ENCODE measurements at places on chromosomes 11 and 22. TPM values are rescaled to one million over a fixed set of nuclear protein-coding genes. Genes with fewer than 3 reads are reported as not detected.

PDE3B gene
- not detected for polyA plus RNA-seq

CARD18 gene
- 11.5 TPM for polyA plus RNA-seq

FAM227A gene
- polyA plus RNA-seq = 0.54 TPM

NPTXR gene
- polyA plus RNA-seq = 0.14 TPM

ARHGAP42 gene
- polyA plus RNA-seq = 3.3 TPM

APOL5 gene
- polyA plus RNA-seq = not detected

CARD10 gene
- 40.1 TPM for polyA plus RNA-seq

DNA sequence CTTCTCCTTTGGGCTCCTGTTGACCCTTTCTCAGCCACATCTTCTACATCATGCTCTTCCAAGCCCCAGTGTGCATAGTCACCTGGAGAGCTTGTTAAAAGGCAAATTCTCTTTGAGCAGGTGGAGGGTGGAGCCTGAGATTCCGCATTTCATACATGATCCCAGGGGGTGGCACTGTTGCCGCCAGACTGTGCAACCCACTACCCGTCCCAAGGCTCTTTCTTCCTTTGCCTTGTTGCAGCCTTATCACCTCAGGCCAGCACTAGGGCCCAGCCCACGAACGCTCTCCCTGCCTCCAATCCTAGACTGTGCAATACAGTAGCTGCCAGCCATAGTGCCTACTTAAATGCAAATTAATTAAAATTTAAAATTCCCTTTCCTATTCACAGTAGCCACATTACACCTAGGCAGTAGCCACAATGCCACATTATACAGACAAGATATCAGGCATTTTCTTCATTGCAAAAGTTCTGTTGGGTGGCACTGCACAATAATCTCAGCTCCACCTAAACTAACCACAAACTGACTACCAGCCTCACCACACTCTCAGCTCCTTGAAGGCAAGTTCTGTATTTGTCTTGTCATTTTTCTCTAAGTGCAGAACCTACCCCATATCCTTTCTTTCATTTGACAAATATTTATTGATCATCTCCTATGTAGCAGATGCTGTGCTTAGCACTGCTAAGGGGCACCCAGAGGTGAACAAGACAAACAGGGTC, 4.6 kb upstream of the KCNJ5 start:
- H3K36me3 ChIP-seq = no peaks in the 10 kb centered on the region
- H3K27me3 ChIP-seq = peaks cover 12% of the 10 kb centered on the region
- DNase-seq = no peak
- H3K4me3 ChIP-seq = no peak overlapping the region
- H3K27ac ChIP-seq = no peak overlapping the region

- peaks cover 6% of the 10 kb centered on the region for H3K36me3 ChIP-seq
- no peak for DNase-seq
- peak overlapping the region; percentile 37 for H3K27ac ChIP-seq
- H3K4me1 ChIP-seq = peaks cover 16% of the 10 kb centered on the region
These were observed 105.6 kb downstream of the ATXN10 start for GRCh38 chr22:45777046-45777851.

- peaks cover 14% of the 10 kb centered on the region for H3K4me1 ChIP-seq
- DNase-seq = no peak
- no peaks in the 10 kb centered on the region for H3K27me3 ChIP-seq
- no peak overlapping the region for H3K4me3 ChIP-seq
These were observed 20.3 kb downstream of the MMP20 start for GRCh38 chr11:102604875-102605274.

DNA sequence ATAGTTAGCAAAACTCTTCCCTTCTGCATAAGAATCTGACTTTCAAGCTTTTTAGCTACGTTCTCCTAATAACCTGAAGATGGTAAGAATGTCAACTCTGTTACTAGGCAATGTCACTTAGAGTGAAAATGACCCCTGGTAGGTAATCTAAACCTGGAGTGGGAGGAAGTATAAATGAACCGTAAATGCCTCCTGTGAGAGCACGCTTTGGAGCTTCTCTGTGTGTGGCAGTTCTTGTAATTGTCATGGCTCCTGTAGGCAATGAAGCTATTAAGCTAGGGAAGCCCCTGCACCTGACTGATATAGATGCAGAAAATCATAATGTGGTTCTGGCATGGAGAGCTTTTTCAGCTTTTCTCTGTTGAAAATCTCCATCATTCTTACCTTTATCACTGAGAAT, 29.4 kb downstream of the CALCA start:
- no peaks in the 10 kb centered on the region for H3K27me3 ChIP-seq
- no peak overlapping the region for H3K4me3 ChIP-seq
- no peaks in the 10 kb centered on the region for H3K36me3 ChIP-seq

DNA sequence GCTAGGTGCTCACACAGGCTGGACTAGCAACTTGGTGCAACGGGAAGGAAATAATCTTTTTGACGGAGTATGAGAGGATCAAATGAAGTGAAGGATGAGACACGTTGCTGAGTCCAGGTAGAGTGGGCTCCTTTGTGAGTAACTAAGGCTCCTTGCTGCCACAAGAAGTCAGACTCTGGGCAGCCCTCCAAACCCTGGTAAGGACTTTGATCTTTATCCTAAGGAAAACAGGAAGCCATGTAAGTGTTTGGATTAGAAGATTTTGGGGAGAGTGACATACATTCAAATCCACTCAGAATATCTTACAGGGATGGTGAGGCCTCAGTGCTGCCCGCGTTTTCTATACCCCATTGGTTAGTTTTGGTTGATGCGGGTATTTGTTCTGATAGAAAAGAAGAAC, 155.9 kb upstream of the RAG2 start:
- no peak overlapping the region for H3K4me3 ChIP-seq
- H3K27me3 ChIP-seq = no peaks in the 10 kb centered on the region
- H3K36me3 ChIP-seq = no peaks in the 10 kb centered on the region
- no peak overlapping the region for H3K27ac ChIP-seq
- peaks cover 5% of the 10 kb centered on the region for H3K4me1 ChIP-seq

- H3K27ac ChIP-seq = peak overlapping the region; percentile 66
- H3K4me1 ChIP-seq = peaks cover 12% of the 10 kb centered on the region
- DNase-seq = no peak
- peaks cover 30% of the 10 kb centered on the region for H3K36me3 ChIP-seq
- H3K4me3 ChIP-seq = peak overlapping the region; percentile 82
- H3K27me3 ChIP-seq = no peaks in the 10 kb centered on the region
These were observed 1.3 kb downstream of the PPP1CA start for GRCh38 chr11:67400251-67400941.

- H3K4me3 ChIP-seq = no peak overlapping the region
- DNase-seq = no peak
- H3K27ac ChIP-seq = no peak overlapping the region
These were observed 19.8 kb downstream of the CAT start for GRCh38 chr11:34458525-34458924.

DNA sequence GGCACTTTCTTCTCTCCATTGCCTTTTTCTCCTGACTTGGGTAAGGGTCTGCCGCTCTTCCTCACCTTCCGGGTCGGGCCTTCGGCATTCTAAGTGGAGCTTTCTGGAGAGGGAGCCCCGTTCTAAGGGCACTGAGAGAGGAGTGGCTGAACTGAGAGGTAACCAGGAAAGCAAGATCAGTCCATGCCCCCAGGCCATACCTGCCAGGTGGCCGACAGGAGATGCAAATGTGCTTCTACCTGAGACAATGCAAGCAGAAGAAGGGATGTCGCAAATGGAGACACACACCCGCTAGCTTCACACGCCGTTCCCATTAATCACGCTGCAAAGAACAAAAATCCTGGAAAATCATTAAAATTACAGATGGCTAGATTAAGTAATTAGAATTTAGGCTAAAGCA, 156.4 kb upstream of the TBCEL start:
- H3K27ac ChIP-seq = no peak overlapping the region
- H3K4me1 ChIP-seq = no peaks in the 10 kb centered on the region

GRCh38 chr11:96015906-96016565, 92.1 kb upstream of the MTMR2 start:
- no peaks in the 10 kb centered on the region for H3K27me3 ChIP-seq
- H3K4me1 ChIP-seq = peaks cover 17% of the 10 kb centered on the region
- no peaks in the 10 kb centered on the region for H3K36me3 ChIP-seq
- no peak overlapping the region for H3K27ac ChIP-seq

DNA sequence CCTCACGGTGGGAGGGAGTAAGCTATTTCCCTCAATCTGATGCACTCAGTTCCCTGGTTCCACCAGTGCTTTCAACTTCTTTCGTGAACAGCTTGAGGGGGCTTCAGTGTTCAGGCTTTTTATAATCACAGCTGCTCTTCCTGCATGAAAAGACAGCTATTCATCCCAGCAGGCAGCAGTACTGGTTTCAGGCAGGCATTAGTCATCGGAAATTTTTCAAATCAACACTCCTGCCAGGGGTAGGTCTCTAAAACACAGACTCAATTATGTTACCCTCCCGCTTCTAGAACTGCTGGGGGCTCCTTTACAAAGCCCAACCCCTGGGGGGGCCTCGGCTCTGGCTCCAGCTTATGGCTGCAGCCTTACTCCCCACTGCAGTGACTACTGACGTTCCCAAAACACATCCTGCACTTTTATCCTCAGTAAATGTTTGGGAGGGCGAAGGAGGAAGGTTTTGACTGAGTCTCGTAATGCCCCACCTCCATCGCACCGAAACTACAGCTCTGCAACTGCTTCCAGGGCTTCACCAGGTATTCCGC, 5.8 kb downstream of the POLDIP3 start:
- peaks cover 28% of the 10 kb centered on the region for H3K4me1 ChIP-seq
- DNase-seq = no peak
- H3K4me3 ChIP-seq = peak overlapping the region; percentile 51
- H3K36me3 ChIP-seq = peaks cover 12% of the 10 kb centered on the region
- peak overlapping the region; percentile 79 for H3K27ac ChIP-seq
- no peaks in the 10 kb centered on the region for H3K27me3 ChIP-seq

DNA sequence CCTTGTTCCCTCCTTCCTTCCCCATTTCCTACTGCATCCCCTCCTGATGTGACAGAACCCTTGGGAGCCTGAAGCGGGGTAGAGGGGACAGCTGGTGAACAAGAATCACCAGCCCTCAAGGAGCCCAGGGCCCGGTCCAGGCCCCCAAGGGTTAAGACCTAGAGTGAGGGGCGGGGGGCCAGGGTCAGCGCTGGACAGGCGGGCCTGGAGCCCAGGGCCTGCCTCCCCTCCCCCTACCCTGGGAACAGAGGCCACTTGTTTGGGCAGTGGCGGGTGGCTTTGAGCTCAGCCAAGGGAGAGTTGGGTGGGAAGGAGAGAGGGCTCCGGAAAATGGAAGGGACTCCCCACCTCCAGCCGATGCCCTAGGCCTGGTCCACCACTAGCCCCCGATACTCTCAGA, 2.1 kb downstream of the ARAP1 start:
- no peak overlapping the region for H3K27ac ChIP-seq
- DNase-seq = no peak
- peaks cover 24% of the 10 kb centered on the region for H3K4me1 ChIP-seq
- no peaks in the 10 kb centered on the region for H3K27me3 ChIP-seq
- no peak overlapping the region for H3K4me3 ChIP-seq

- peak overlapping the region; percentile 15 for H3K27ac ChIP-seq
- H3K4me3 ChIP-seq = no peak overlapping the region
- no peaks in the 10 kb centered on the region for H3K36me3 ChIP-seq
- peaks cover 40% of the 10 kb centered on the region for H3K4me1 ChIP-seq
- H3K27me3 ChIP-seq = no peaks in the 10 kb centered on the region
These were observed 29.2 kb downstream of the PDGFB start for GRCh38 chr22:39215426-39216142.

DNA sequence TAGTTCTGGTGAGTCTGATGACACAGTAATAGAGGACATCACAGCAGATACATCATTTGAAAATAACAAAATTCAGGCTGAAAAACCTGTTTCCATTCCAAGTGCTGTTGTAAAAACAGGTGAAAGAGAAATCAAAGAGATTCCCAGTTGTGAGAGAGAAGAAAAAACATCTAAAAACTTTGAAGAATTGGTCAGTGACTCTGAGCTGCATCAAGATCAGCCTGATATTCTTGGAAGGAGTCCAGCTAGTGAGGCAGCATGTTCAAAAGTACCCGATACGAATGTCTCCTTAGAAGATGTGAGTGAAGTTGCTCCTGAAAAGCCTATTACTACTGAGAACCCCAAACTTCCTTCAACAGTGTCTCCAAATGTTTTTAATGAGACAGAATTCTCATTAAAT, 38.7 kb downstream of the RTN3 start:
- no peaks in the 10 kb centered on the region for H3K4me1 ChIP-seq
- H3K27me3 ChIP-seq = no peaks in the 10 kb centered on the region
- DNase-seq = no peak

- DNase-seq = no peak
- H3K36me3 ChIP-seq = no peaks in the 10 kb centered on the region
These were observed 47.5 kb upstream of the AQP11 start for GRCh38 chr11:77542296-77542695.

GRCh38 chr11:87263979-87264378, 226.2 kb downstream of the TMEM135 start:
- no peak for DNase-seq
- H3K27me3 ChIP-seq = no peaks in the 10 kb centered on the region
- H3K4me3 ChIP-seq = no peak overlapping the region
- H3K4me1 ChIP-seq = peaks cover 6% of the 10 kb centered on the region

- no peaks in the 10 kb centered on the region for H3K27me3 ChIP-seq
- H3K4me3 ChIP-seq = no peak overlapping the region
- no peak overlapping the region for H3K27ac ChIP-seq
- DNase-seq = no peak
- no peaks in the 10 kb centered on the region for H3K4me1 ChIP-seq
- no peaks in the 10 kb centered on the region for H3K36me3 ChIP-seq
These were observed 23.6 kb downstream of the PAMR1 start for GRCh38 chr11:35501776-35502175.

DNA sequence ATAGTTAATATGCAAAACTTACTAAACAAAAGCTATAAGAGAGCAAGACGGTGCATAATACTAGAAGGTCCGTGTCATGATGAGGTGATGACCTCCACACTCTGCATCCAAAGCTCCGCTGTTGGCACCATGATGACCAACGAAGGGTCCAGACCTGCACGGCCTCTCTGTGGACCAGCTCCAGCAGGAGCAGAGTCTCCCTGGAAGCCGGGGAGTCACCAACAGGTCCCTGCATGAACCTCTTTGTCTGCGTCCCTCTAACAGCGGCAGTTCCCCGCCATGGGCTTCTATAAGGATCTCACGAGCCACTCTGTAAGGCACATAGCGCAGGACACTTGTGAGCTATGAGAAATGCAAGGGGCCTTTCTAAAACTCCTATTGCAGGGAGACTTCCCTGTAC, 517.3 kb downstream of the BRD1 start:
- H3K36me3 ChIP-seq = no peaks in the 10 kb centered on the region
- H3K27ac ChIP-seq = no peak overlapping the region
- H3K27me3 ChIP-seq = no peaks in the 10 kb centered on the region
- H3K4me1 ChIP-seq = no peaks in the 10 kb centered on the region

DNA sequence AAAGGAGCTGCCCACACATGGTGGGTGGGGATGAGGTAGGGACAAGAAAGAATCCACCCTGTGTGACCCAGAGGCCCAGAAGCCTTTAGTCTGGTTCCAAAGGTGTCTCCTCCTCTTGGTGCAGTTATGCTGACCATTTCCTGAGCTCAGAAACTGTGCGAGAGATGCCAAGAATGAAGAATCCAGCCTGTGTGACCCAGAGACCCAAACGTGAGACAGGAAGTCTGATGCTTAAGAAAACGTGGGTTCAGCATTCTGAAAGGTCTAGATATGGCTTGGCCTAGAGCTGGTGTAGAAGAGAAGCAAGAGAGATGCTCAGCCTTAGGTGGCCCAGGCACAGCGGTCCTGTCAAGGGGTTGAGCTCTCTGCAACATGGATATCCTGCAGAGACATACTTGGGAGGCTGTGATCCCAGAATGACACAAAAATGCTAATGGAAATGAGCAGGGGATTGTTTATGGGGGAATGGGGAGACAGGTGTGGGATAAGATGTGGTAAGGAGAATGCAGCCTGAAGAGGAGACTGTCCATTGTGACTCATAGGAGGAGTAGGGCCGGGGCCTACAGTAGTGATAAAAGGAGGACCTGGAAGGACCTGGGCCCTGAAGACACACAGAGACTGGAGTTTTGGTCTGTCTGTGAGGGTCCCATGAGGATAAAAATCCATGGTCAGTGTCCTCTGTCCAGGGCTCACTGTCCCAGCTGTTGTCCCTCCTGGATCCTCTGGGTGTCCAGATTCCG, 79.0 kb downstream of the ZNF280B start:
- H3K27ac ChIP-seq = no peak overlapping the region
- no peak for DNase-seq
- H3K4me1 ChIP-seq = no peaks in the 10 kb centered on the region

Data from keratinocyte (primary cell).